ENCODE measurements at places on chromosomes 4 and X.

GRCh38 chr4:175271010-175271630 is 353.0 kb downstream of the ADAM29 start:
- no peak for DNase-seq

DNA sequence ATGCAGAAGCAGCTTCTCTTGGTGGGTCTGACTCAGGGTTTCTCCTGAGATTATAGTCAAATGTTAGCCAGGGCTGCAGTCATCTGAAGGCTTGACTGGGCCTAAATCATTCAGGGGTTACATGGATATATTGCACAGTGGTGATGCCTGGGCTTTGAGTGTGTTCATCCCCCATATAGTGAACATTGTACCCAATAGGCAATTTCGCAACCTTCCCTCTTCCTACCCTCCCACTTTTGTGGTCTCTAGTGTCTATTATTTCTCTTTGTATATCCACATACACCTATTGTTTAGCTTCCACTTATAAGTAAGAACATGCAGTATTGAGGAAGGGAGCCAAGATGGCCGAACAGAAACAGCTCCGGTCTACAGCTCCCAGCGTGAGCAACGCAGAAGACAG is 90.3 kb upstream of the CAMK2D start:
- DNase-seq: no peak

DNA sequence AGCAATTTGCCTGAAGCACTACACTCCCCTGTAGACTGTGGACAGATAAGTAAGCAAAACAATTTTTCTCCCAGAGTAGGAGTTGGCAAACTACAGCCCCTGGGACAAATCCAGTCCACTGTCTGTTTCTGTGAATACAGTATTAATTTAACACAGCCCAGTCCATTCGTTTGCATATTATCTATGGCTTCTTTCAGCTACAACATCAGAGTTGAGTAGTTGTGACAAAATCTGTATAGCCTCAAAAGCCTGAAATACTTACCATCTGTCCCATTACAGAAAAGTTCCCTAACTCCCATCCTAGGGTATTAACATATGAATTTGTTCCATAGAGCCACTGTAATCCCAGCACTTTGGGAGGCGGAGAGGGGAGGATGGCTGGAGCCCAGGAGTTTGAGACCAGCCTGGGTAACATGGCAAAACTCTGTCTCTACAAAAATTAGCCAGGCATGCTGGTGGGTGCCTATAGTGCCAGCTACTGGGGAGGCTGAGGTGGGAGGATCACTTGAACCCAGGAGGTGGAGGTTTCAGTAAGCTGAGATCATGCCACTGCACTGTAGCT is 53.0 kb downstream of the AMELX start:
- no peak for DNase-seq

DNA sequence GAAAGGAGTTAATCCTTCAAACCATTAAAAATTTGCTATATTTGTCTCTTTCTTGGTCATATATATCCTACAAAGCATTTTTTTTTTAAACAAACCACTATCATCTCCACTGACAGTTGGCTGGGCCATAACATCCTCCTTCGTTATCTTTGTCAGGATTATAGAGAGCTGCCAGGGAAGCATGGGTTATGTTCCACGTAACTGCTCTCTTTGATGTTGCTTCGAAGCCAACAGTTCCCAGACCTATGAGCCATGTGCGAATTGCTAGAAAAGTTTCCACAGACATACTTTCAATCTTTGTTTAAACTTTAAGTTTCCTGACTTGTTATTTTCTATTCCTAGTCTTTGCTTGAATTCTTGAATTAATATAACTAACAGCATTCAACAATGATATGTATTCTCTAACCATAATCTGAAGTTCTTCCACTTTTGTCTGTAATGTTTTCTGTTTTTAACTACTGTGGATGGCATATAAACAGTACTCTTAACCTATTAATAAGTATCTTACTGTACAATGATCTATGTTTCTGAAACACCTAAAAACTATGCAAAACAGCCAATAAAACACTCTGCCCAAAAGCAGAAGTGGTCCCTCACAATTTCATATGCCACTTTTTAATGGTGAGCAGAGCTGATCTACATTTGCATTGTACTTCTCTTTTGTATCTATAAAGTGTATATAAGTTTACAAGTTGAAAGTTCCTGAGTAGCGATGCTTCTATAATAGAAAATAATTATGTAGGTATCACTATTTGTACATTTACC is 37.9 kb downstream of the EREG start:
- no peak for DNase-seq

DNA sequence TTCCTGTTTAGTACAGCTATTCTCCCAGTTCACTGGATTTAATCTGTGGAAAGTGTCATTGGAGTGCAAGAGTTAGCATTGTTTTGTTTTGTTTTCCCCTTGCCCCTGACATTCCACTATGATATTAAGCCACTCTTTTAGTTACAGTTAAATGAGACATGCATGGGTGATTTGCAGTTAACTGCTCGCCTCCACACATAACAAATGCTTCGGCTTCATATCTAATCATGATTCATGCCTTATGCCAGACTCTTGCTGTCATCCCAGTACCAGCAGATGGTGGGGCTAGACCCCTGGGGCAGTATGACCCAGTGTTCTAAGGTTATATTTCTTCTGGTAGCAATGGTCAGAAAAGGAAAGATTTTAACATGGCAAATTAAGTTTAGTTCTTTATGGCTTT is 80.1 kb downstream of the RAP1GDS1 start:
- DNase-seq: peak; percentile 43

GRCh38 chrX:64169988-64170387 is 35.5 kb downstream of the AMER1 start:
- no peak for DNase-seq

DNA sequence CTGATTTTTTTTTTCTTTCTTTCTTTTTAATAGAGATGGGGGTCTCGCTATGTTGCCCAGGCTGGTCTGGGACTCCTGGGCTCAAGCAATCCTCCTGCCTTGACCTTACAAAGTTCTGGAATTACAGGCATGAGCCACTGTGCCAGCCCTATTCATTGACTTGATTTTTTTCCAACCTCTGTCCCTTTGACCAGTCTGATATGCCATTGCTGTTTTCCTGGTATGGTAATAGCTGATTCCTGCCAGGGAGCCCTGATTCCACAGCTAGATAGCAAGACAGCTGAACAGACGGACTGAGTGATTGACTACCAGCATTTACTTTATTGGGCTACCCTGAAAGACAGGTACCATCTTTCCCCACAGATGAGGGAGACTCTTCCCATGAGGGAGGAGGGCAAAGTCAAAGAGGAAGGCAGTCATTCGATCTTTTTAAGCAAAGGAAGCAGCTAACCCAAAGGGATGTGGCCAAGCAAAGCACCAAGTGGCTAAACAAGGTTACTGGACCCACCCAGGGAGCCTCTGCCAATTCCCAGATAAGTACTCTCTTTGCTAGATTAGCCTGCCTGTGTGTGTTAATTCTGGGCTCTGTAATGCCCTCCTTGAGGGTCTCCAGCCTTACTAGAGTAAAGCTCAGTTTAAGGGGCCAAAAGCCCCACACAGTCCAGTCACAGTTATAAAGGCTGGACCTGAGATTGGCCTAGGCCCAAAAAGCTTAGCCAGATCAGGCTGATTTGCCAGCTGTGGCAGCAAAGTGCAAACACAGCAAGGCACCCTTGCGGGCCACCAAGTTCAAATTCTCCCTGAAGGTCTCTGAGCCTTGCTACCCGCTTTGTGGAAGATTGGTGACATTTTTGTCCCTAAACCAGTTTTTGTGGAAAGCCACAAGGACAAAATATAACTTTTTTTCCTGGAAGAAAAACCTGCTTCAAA is 192.4 kb upstream of the GPC4 start:
- DNase-seq: no peak

DNA sequence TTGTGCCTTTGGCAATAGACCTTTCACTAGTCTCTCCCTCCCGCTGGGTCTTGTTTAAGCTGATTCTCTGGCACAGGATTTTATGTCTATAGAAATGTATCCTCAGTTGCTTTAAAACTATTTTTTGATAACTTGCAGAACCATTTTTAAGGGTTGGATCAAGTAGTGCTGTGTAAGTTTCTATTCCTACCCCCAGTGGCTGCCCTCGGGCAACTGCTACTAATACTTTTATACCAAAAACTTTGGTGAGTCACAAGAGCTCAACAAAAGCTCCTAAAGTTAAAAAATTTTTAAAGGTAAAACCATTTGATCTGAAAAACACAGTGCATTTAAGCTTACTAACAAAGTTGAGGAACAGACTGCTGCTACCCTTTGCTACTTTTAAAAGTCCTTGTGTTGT is 1460.6 kb upstream of the PCDH7 start:
- no peak for DNase-seq

DNA sequence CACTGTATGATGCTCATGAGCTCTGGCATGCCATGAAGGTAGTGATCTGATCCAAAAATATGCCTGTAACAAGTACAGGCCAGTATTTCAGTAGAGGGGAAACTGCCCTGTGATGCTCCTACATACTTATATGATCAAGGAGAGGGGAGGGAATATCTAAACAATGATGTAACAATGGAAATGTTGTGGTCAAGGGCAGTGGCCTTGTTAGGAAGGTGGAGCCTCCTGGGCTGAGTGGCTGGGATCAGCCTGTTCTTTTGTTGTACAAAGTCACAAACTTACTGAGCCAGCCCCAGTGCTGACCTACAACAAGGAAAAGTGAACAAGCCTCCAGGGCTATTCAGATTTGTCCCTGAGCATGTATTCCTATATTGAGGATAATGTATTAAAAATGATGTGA is 70.3 kb downstream of the ANXA10 start:
- no peak for DNase-seq

DNA sequence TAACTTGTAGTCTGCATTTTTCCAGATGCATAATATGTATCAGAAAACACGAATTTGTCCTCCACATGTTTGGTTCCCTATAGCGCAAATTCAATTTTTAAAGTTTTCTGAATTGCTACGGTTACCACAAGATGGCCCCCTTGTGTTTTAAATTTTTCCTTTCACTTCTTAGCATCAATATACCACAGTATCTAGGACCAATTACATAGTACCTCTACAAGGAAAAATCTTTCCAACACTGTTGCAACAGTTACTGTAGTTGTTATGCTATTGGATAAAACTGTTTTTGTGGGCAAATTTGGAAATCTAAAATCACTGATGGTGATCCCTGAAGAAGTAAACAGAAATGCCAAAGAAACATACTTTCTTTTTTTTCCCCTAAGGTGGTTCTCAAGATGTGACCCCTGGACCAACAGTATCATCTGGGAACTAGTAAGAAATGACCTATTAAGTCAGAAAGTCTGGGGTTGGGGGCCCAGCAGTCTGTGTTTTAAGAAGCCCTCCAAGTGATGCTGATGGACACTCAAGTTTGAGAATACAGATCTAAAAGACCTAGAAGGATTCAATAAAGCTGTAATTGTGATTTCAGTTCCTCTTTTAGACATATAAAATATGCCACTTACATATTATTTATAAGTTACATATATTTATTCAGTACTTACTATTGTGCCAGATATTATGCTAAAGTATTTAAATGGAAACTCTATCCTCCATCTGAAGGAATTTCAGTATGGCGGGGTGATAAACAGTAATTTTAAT is 3.1 kb downstream of the ZGRF1 start:
- DNase-seq: no peak

DNA sequence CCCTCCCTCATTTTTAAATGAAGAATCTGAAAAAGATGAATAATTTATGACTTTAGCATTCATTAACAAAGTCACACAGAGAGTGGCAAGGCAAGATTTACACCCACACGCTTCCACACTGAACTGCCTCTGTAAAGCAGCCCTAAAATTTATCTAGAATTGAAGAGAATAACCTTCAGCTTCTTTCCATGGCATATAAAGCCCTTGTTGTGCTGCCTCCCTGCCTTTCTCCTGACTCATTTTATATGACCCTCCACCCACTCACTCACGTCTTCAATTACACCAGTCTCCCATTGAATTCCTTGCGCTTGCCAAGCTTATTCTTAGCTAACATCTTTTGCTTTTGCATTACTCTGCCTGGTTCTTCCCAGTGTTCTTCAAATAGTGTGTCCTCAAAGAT is 2649.3 kb downstream of the PCDH7 start:
- DNase-seq: peak; percentile 68

GRCh38 chr4:22962295-22962694 is 269.6 kb downstream of the GBA3 start:
- no peak for DNase-seq

DNA sequence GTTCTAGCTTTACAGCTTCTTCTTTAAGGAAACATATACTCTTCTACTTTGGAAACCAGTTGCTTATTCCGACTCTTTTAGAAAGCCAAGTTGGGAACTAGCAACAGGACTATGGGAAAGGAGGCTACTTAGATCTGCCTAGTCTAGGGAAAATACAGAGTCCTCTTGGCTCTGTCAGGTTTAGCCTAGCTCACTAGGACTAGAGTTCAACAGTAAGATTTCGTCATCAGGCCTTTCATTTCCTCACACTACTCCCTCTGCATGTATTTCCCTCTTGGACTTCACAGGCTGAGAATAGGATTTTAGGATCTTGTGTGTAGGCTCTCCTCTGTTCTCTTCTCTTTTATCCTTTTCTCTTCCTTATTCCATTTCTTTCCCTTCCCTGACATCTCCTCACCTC is 409.8 kb downstream of the AR start:
- DNase-seq: no peak

DNA sequence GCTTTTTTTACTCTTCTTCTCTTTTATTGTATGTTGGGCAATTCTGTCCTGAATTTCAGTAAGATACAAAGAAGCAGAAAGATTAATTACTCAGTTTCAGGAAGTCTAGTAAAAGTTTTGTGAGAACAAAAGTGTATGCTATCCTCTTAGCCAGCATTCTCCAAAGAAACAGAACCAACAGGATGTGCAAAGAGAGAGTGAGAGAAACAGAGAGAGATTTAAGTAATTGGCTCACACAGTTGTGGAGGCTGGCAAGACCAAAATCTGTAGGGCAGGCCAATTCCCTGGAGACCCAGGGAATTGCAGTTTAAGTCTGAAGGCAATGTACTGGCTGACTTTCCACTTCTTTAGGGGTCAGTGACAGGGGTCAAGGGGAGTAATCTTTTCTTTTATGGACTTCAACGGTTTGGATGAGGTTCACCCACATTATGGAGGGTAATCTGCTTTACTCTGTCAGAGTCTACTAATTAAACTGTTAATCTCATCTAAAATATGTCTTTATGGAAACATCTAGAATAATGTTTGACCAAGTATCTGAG is 59.2 kb upstream of the SLC39A8 start:
- DNase-seq: no peak

- DNase-seq: no peak
Measured at GRCh38 chr4:80173841-80174240, 23.5 kb upstream of the PRDM8 start.

DNA sequence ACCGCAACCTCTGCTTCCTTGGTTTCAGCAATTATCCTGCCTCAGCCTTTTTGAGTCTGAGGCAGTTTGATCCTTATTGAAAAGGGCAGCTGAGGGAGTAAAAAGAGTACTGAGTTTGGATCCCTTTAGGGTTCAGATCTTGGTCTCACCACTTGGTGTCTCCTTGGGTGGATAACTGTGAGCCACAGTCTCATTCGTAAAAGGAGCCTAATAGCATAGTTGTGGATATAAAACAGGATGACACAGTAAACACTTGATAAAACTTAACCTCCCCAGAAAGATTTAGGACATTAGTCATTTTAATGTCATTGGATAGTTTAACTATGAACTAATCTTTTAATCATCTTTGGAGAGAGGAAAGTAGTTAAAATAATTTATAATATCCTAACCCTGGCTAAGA is 173.0 kb downstream of the ANK2 start:
- DNase-seq: no peak

All from islet precursor cell (in vitro differentiated cells).